Tongue (tissue), 3 donors: ENCODE measurements at places on chromosomes 11 and 22. TPM values are rescaled to one million over a fixed set of nuclear protein-coding genes. Genes with fewer than 3 reads are reported as not detected.

- peak; percentile 76 for DNase-seq
These were observed 15.0 kb upstream of the CYB5R2 start for GRCh38 chr11:7688238-7688826.

DNA sequence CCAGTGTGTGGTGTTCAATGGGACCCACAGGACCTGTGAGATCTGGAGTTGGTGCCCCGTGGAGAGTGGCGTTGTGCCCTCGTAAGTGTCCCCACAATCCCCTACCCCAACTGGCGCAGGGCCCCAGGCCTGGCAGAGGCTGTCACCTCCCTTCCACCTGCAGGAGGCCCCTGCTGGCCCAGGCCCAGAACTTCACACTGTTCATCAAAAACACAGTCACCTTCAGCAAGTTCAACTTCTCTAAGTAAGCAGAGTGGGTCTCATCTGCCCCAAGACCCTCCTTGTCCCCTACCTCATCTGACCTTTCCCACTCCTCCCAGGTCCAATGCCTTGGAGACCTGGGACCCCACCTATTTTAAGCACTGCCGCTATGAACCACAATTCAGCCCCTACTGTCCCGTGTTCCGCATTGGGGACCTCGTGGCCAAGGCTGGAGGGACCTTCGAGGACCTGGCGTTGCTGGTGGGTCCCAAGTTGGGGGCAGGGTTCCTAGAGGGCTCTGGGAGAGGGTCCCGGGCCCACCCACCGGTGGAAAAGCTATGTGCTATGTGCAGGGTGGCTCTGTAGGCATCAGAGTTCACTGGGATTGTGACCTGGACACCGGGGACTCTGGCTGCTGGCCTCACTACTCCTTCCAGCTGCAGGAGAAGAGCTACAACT is 8.1 kb downstream of the P2RX6 start:
- no peak for DNase-seq

FLRT1 gene
- total RNA-seq: 3.7 TPM

MS4A4E gene
- total RNA-seq: not detected

GRCh38 chr22:41836551-41836950 is 3.6 kb downstream of the SREBF2 start:
- no peak for DNase-seq

GRCh38 chr11:44510372-44510771 is 55.1 kb upstream of the CD82 start:
- DNase-seq: no peak

ZNF280B gene
- 1.0 TPM for total RNA-seq
